Nasal cavity respiratory epithelium epithelial cell of viscerocranial mucosa (primary cell): ENCODE measurements at places on chromosomes 11 and 22. TPM values are rescaled to one million over a fixed set of nuclear protein-coding genes. Genes with fewer than 3 reads are reported as not detected.

Gene TMEM132A
- 22.6 and 144 TPM in 2 replicates for total RNA-seq

Gene ALDH3B2
- total RNA-seq: 27.3 and 140 TPM in 2 replicates

Gene DBX1
- not detected in 2 replicates for total RNA-seq

Gene C11orf91
- total RNA-seq: not detected in 2 replicates

Gene NTM
- total RNA-seq: 1.4 and 3.5 TPM in 2 replicates

Gene SCGB1D2
- total RNA-seq: not detected in 2 replicates

Gene OR10D3
- total RNA-seq: not detected in 2 replicates

Gene MGAT3
- total RNA-seq: 0.50 TPM in 1 of 2 replicates, not detected in the other

Gene OR11H1
- not detected in 2 replicates for total RNA-seq

Gene EFCAB6
- total RNA-seq: 0.68 and 1.6 TPM in 2 replicates

Gene BCO2
- total RNA-seq: 0.68 and 1.6 TPM in 2 replicates

Gene MFNG
- 2.1 and 2.7 TPM in 2 replicates for total RNA-seq

Gene PAX6
- total RNA-seq: 2.1 and 10.5 TPM in 2 replicates

Gene MPPED2
- not detected in 2 replicates for total RNA-seq

Gene SEZ6L
- total RNA-seq: not detected in 2 replicates

Gene MICAL3
- total RNA-seq: 13.7 and 48.5 TPM in 2 replicates

Gene SYT12
- 0.34 and 10.2 TPM in 2 replicates for total RNA-seq

Gene PLAAT5
- total RNA-seq: not detected in 2 replicates

Gene SLC25A18
- total RNA-seq: under 0.01 TPM in 1 of 2 replicates, not detected in the other

Gene BDNF
- 0.68 and 1.4 TPM in 2 replicates for total RNA-seq

Gene STARD10
- 142 and 145 TPM in 2 replicates for total RNA-seq
